ENCODE measurements at places on chromosomes 1 and 21.
A peak's percentile ranks its signal among the peaks of the same experiment; 100 is the strongest.

GRCh38 chr1:244860914-244861610 is 3.3 kb downstream of the HNRNPU start:
- no peak for DNase-seq

- no peak for DNase-seq
These were observed 15.4 kb upstream of the ZDHHC18 start for GRCh38 chr1:26811057-26811456.

DNA sequence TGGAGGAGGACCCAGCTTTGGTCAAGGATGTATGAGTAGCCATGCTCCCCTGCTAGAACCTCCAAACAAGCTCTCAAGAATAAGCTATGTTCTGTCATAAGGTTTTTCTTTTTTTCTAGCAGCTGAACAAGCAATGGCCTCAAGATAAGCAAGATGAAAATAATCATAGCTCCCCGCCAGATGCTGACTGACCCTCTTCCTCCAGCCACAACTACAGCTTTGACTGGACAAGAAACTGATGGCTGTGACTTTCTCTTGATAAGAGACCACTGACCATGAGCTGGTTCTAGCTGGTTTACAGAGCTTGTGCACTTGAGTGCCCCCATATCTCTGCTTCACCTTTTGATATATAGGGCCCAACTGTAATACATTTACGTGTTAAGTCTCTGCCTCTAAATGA is 38.2 kb upstream of the PARP1 start:
- no peak for DNase-seq

DNA sequence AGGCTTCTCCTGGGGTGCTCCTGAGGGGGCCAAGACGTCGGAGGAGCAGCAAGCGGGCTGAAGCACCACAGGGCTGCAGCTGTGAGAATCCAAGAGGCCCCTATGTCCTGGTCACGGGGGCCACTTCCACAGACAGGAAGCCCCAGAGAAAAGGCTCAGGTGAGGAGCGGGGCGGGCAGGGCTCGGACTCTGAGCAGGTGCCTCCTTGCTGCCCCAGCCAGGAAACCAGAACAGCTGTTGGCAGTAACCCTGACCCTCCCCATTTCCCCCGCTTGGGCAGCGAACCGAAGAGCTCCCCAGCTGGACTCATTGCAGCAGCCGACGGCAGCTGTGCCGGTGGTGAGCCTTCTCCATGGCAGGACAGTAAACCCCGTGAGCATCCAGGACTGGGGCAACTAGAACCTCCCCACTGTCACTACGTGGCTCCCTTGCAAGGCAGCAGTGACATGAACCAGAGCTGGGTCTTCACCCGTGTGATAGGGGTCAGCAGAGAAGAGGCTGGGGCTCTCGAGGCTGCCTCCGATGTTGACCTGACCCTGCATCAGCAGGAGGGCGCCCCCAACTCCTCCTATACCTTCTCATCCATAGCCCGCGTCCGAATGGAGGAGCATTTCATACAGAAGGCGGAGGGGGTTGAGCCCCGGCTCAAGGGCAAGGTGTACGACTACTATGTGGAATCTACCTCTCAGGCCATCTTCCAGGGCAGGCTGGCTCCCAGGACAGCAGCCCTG is 625 bp downstream of the KLHDC7A start:
- DNase-seq: no peak

DNA sequence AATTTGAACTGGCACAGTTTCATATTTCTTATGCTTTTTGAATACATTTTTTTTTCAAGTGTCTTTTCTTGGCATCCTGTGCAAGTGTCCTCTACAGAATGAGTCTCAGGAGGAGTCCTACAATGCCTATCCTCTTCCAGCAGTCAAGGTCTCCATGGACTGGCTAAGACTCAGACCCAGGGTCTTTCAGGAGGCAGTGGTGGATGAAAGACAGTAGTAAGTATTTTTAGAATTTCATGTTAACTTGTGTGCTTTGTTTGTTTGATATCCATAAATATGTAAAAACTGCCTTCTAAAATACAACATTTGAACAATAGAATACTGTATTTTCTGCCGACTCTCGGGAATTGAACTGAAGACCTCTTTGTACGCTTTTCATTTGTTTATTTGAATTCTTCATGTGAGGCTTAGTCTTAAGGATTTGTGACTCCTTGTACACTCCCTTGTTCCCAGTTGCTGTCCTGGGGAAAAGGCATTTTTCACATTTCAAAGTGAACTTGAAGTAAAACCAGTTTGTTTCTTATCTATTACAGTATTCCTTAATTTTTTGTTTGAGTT is 56.6 kb downstream of the NCF2 start:
- DNase-seq: no peak

GRCh38 chr1:61067446-61068019 is 14.8 kb upstream of the NFIA start:
- no peak for DNase-seq

DNA sequence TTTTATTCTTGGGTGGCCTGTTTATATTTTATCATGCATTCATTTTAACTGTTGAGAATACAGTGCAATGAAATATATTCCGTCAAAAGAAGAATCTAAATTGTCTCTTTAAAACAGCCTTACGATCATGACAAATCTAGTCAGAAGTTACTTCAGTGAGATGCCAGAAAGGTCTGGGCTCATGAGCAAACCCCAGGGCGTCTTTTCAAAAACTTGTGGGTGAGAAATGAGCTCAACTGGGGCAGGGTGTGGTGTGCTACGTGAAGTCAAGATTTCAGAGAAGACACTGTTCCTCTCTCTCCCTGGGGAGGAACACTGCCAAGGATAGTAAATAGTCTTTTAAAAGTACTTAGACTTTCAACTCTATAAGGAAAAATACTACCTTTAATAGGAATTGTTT is 13.4 kb upstream of the UAP1 start:
- DNase-seq: no peak

- DNase-seq: no peak
These were observed 20.6 kb upstream of the RCAN3 start for GRCh38 chr1:24481843-24482610.

DNA sequence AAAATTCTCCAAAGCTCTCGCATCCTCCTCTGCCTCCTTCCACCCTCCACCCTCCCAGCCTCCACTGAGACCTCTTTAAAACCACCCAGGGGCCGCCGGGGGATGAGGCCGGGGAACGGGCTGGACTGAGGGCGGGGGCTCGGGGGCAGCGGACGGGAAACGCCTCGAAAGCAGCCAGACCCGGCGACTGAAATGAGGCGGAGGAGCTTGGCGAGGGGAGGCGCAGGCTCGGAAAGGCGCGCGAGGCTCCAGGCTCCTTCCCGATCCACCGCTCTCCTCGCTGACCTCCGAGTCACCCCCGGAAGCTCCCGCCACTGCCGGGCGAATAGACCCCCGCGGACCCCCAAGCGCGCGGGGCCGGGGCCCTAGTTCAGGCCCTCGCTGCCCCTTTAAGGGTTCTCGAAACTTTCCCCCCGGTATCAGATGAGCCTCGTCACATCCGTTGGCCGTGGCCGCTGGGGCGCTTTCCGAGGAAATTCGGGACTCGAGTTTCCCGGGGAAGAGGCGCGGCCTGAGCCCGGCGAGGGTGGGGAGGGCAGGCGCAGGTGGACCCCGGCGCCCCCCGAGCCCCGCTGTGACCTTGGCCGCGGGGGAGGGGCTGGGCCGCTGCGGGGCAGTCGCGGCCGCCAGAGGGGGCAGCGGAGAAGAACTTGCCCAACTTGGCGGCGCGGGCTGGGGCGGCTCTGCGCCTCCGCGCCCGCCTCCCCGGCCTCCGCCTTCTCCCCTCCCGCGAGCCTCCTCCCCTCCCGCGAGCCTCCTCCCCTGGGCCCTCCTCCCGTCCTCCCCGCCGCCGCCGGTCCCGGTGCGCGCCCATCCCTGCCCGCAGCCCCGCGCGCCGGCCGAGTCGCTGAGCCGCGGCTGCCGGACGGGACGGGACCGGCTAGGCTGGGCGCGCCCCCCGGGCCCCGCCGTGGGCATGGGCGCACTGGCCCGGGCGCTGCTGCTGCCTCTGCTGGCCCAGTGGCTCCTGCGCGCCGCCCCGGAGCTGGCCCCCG is at the start of gene BACE2:
BACE2 (plus strand) TSS at position 813 of the 995 bp plus-strand sequence; CDS start at position 917, 104 bp downstream.
- no peak for DNase-seq

- no peak for DNase-seq
These were observed 239.5 kb downstream of the FOXD2 start for GRCh38 chr1:47677241-47677940.

- no peak for DNase-seq
These were observed 190.7 kb downstream of the HLX start for GRCh38 chr1:221069986-221070385.

- DNase-seq: peak; percentile 47
These were observed 704 bp upstream of the CRABP2 start for GRCh38 chr1:156705918-156706656.

DNA sequence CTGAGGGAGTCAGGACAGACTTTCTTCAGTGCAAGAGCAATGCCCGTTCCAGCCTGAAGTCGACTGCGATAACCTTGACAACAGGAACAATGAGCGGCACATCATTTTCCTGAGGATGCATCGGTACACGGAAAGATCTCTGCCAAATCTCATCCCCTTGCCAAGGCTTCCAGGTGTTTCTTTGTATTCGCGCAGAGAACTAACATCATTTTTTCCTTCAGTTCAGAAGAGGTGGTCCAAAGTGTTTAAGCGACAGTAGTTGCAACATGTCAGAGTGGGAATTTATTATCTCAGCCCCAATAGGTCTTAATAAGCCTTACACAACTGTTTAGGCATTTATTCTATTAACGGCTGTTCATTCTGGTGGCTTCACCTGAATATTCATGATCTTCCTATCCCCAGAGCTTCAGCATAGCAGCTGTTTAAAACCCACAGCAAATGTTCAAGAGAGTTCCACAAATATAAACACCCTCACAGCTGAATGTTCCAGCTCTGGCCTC is 129.7 kb upstream of the NFIA start:
- DNase-seq: no peak

- no peak for DNase-seq
These were observed 55.3 kb downstream of the NTPCR start for GRCh38 chr1:233005703-233006102.

DNA sequence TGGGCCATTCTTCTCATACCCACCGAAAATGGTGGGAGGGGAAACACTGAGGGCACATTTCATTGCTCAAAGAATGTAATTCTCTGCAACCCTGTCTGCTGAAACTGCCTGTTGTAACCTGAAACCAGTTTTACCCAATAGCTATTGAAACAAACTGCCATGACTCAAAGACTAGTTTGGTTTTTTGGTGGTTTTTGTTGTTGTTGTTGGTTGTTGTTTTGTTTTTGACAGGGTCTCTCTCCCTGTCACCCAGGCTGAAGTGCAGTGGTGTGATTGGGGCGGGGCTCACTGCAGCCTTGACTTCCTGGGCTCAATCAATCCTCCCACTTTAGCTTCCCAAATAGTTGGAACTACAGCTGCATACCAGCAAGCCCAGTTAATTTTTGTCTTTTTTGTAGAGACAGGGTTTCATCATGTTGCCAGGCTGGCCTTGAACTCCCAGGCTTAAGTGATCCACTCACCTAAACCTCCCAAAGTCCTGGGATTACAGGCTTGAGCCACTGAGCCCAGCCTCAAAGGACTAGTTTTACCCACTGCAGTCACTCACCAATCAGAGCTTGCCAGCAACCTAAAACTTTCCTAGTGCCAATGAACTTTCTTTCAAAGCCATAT is 2.1 kb upstream of the IPP start:
- no peak for DNase-seq

DNA sequence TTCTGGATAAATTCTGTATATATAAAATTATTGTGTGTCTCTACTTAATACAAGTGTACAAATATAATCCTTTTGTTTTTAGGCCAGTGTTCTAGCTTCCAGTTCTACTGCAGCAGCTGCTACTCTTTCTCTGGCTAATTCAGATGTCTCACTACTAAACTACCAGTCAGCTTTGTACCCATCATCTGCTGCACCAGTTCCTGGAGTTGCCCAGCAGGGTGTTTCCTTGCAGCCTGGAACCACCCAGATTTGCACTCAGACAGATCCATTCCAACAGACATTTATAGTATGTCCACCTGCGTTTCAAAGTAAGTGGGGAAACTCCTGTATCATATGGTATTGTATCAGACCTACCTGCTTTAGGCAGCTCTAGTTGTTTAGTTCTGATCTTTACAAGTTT is 21.3 kb upstream of the OLFML3 start:
- DNase-seq: no peak

- no peak for DNase-seq
These were observed 64.7 kb downstream of the SH3GLB1 start for GRCh38 chr1:86769065-86769464.

GRCh38 chr1:169601096-169601881 is 15.0 kb upstream of the F5 start:
- no peak for DNase-seq

GRCh38 chr1:148307583-148308185 is 155.6 kb upstream of the NBPF11 start:
- DNase-seq: no peak

DNA sequence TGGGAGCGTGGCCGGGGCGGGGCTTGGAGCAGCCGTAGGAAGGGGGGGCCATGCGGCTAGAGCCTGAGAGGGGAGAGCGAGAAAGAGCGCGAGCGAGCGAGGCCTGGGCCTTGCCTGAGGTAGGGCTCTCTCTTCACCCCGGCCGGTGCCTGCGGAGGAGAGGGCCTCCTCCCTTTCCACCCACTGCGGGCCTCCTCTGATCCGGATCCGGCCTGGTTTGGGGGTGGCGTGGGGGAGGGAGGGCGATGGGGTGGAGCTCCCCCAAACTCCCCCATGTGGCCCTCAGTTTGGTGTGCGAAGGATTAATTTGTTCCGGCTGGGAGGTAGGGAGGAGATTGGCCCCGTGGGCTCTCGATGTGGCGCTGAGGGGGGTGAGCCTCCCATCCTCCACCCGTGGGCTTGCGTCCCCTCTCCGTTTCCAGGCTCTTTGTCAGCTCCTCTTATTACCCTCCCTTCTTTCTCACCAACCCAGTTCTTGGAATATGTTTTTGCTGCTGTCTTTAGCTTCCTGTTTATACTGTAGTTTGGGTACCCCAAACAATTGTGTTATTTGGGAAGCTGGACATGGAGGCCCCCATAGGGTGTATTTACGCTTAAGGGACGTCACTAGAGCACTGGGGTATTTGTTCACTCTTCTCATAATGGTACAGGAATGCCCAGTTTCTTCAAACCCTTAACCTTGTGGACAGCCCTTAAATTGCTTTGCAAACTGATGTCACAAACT is 685 bp downstream of the UBAP2L start:
- peak; percentile 56 for DNase-seq

GRCh38 chr21:16370186-16370585 is 640.4 kb downstream of the USP25 start:
- DNase-seq: no peak

DNA sequence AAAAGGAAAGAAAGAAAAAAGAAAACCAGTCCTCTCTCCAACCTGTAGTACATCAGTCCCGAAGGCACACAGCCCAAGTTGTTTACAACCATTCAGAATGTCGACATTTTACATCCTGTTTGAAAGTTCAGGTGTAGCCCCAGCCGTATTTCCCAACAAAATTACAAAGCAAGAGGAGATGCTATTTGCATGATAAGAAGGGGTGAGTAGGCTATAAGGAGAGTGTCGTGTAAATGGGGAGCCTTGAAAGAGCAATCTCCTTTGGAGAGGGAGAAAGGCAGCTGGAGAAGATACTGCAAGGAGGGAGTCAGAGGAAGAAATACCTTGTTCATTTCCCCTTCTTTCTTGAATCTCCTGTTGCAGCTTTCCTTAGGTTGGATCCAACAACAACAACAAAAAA is 35.5 kb upstream of the DENND1B start:
- DNase-seq: no peak
